ENCODE measurements at places on chromosomes 4 and X.

- DNase-seq = no peak
Observed at GRCh38 chrX:137366018-137366633, 199.8 kb upstream of the ZIC3 start.

GRCh38 chrX:19190902-19191301, 68.6 kb upstream of the ADGRG2 start:
- no peak for DNase-seq

DNA sequence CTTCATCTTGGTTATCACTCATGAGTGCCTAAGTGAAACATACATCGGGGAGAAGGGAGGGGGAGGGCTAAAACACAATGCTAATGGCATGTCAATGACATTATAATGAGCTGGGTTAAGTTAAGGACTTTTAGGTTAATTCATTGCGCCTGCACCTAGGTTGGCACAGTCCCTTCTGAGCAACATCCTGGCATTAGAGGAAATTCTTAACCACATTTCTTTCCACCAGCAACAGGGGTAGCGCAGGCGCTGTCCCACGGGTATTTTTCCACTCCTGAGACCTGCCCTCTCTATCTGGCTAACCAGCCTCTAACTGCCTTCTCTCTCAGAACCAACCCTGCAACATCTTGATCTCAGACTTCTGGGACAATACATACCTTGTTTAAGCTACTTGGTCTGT, 39.0 kb upstream of the PROM1 start:
- peak; percentile 16 for DNase-seq

GRCh38 chrX:132171881-132172280, 44.1 kb upstream of the FRMD7 start:
- DNase-seq = no peak

DNA sequence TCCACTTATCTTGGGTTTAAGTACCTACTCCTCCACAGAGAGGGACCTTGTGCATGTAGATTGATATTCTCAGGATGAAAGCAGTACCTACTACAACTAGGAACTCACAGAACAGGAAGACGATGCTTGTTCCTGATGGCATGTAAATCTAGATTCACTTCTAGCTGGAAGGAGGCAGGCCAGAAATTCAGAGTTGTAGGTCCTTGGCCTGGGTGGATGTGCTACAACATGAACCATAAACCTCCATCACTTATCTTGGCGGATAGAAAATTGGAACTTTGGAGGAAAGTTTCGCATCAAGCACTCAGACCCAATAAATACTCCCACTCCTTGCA, 9.3 kb upstream of the SMIM20 start:
- DNase-seq = no peak

DNA sequence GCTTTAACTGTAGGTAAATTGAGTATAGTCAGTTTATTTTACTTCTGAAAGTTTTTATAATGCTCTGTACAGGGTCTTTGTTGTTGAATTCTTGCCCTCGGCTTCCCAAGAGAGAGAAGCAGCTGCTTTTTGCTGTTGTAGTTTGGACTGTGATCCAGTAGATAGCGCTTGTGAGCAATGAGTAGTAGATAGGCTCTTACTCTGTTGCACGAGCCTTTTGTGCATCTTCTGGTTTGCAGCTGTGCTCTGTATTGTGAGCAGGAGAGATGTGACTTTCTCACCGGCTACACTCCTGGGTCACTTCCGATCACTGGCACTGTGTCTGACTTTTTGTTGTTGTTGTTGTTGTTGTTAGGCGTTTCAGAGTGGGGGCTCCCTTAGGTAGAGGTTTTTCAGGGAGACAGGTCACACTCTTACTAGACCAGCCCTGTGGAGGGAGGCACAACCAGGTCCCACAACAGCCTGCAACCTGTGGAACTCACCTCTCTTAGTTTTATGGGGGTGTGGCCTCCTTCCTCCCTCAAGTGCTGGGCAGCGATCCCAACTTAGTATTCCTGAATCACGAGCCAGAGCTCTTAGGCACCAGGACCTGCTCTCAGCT, 822.1 kb upstream of the GALNTL6 start:
- DNase-seq = peak; percentile 6

GRCh38 chrX:103467156-103467555, 52.1 kb downstream of the RAB40A start:
- no peak for DNase-seq

- DNase-seq = no peak
Observed at GRCh38 chr4:158599150-158599549, 72.5 kb downstream of the C4orf46 start.

DNA sequence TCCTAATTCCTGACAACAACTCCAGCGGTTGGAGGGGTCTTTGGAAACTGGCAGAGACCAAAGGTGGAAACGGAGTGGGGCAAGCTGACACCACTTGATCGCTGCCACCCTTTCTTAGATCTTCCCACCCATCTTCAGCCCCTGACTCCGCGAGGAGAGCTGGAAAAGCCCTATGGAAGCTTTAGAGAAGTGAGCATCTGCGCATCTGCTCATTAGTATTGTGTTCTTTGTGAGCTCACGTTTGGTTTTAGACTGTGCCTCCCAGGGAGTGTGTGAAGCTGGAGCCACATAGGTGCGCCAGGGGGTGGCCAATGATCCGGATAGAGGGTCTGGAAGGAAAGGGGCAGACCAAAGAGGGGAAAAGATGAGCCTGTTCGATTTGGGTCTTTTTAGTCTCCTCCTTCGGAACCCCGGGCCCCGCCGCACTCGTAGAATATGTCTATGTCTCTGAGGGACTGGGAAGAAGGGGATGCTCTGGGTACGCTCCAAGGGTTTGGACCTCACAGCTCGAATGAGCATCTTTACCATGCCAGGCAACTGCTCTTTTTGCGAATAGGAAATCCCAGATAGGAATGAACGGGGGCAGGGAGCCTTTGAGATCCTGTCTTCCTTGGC, 578 bp upstream of the DKK2 start:
- DNase-seq = no peak

GRCh38 chr4:62909238-62909637, 1500.0 kb downstream of the TECRL start:
- no peak for DNase-seq

GRCh38 chr4:143616771-143617170, 83.7 kb downstream of the FREM3 start:
- peak; percentile 69 for DNase-seq

- no peak for DNase-seq
Observed at GRCh38 chr4:21769404-21770147, 179.0 kb downstream of the KCNIP4 start.

DNA sequence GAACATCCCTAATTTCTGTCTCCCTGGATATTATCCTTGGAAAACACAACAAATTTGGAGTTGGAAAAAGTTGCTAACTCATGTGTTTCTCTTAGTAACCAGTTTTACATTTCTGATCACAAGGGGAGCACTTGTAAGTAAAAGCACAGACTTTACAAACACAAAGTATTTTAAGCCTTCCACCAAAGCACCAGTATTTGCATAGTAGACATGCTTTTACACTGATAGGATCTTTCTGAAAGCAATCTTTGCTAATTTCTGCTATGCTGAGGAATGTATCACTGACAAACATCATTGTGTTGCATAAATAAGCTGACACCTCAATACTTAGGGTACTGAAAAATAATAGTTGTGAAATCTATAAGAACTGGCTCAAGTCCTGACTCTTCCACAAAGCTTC, 100.6 kb downstream of the MID1 start:
- no peak for DNase-seq

- DNase-seq = no peak
Observed at GRCh38 chrX:70485466-70485865, 40.8 kb downstream of the DLG3 start.

DNA sequence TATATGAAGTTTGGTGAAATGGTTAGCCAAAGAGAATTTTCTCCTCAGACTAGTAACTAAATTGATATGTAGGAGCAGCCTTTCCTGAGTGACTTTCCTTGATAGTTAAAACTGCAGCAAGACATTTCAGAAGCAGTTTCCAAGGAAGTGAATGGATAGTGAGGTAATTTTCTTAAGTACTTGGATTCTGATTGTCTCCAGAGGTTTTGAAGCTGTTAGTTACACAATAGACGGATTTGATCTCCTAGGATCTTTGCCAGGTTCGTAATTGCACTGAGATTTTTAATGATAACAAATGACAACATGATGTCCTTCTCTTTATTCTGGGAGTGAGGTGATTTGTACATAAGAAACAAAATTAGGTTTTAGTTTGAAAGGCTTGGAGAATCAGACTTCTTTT, 29.2 kb downstream of the PRRG1 start:
- no peak for DNase-seq

DNA sequence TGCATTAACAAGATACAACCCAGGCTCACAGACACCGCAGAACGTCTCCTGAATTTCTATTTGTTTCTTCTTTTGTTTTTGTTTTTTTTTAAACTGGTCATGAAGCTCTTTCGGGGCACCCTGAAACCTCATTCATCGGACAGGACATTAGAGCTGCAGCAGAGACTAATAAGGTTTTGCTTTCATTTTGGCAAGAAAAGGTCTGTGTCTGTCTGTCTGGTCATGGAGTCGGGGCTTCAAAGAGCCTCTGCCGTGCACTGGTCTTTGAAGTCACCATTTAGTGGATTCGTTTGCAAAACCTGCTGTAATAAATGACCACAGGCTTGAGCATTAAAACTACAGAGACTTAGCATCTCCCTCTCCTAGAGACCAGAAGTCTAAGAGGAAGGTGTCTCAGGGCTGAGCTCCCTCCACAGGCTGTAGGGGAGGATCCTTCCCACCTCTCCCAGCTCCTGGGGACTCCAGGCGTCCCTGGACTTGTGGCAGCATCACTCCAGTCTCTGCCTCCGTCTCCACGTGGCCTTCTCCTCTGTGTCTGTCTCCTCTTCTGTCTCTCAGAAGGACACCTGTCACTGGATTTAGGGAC, 247.5 kb downstream of the CRLF2 start:
- DNase-seq = no peak

DNA sequence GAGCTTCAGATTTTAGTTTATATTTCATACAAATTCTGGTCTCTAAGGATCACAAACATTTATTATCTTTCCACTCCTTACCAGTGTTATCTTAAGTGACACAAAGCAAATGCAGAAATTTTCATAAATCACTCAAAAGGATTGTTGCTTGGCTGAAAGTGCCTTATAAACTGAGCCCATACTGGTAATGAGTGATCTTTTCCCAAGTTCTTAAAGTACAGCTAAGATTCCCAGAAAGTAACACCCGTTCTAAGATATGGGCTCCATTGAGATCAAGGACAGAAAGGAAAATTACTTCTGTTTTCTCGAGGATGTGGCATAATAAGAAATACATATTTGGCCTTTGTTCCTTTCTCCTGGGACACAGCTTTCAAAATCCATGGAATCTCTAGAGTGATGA, 313.7 kb downstream of the ARHGAP24 start:
- no peak for DNase-seq

DNA sequence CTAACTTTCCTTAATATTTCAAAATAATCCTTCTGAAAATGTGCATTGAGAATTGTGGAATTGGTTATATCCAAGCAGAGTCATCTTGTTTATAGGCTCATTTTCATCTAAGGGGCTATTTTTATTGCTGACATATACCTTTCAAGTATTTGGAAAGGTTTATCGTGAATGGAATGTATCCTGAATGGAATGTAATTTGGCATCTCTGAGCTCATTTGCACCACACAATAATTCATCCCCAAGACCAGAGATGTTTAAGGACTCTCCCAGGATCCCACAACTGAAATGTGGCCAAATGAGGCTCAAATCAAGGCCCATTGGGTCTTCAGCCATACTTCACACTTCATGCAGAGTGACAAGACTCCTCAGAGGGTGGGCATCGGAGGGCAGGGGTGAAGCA, 7.5 kb upstream of the SETD7 start:
- no peak for DNase-seq

GRCh38 chr4:111494971-111495370, 650.3 kb upstream of the FAM241A start:
- no peak for DNase-seq

- DNase-seq = no peak
Observed at GRCh38 chr4:160141206-160141605, 1038.3 kb downstream of the RAPGEF2 start.

- peak; percentile 0 for DNase-seq
Observed at GRCh38 chr4:32462944-32463343, 1742.8 kb downstream of the PCDH7 start.

GRCh38 chrX:12229986-12230385, 91.7 kb downstream of the FRMPD4 start:
- no peak for DNase-seq

DNA sequence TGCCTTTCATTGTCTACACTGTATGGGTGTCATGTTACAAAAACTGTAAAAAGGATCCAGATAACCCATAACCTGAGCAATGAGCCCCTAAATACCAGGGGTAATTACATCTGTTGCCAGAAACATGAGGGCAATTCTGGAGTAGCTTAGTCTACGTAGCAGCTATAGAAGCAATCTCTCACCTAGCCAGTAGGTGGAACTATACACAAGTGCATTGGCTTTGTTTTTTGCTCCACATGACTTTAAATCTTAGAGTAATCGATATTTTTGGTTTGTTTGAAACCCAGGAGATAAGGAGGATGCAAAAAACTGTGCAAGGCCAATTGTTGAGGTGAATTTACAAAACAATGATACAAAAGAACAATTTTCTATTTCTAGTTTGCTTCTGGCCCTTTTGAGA, 57.5 kb downstream of the GPR82 start:
- peak; percentile 49 for DNase-seq

GRCh38 chr4:21474195-21474594, 474.4 kb downstream of the KCNIP4 start:
- DNase-seq = no peak
